ENCODE measurements at places on chromosomes 1 and 21.

GRCh38 chr1:179591592-179592580, at the start of gene TDRD5:
Gene TDRD5, plus strand, starts transcription at chr1:179591832. Its CDS starts 784 bp downstream, at chr1:179592616.
- DNase-seq: no peak

GRCh38 chr1:209620487-209620884, 31.7 kb downstream of the LAMB3 start:
- no peak for DNase-seq

DNA sequence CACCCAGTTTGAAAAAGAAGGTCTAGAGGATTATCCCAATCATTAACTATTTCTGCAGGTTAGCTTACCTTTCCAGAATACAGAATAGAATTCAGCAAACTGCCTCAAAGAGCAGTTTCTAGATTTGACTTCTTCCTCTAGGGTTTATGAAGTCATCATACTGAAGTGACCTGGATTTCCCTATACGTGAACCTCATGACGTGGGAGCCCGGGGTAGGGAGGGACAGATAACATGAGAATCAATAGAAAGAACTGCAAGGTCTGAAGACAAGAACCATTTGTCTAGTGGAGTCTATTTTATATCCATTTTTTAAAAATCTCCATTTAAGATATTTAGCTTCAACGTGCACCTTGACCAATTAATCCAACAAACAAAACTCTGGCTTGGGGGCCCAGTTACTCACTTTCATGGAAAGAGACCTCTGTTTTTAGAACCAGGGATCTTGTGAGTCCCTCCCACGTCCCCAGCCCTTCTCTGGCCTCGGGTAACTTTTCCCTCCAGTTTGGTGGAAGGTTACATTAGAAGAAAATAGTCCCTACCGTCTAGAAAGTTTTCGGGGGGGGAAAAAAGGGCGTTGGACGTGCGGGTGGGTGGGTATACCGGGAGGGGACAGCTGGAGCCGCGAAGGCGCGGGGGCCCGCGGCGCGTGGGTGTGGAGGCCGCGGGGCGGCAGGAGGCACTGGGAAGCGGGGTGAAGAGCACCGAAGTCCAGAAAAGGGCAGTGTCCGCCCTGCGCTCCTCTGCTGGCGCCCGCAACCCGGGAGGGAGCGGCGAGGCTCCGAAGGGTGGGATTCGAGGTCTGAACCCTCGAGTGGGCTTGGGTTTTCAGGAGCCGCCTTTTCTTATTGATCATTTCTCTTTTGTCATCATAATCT, 13.8 kb upstream of the POGZ start:
- no peak for DNase-seq

GRCh38 chr1:42142894-42143675, 10.1 kb upstream of the GUCA2B start:
- DNase-seq: peak; percentile 12

DNA sequence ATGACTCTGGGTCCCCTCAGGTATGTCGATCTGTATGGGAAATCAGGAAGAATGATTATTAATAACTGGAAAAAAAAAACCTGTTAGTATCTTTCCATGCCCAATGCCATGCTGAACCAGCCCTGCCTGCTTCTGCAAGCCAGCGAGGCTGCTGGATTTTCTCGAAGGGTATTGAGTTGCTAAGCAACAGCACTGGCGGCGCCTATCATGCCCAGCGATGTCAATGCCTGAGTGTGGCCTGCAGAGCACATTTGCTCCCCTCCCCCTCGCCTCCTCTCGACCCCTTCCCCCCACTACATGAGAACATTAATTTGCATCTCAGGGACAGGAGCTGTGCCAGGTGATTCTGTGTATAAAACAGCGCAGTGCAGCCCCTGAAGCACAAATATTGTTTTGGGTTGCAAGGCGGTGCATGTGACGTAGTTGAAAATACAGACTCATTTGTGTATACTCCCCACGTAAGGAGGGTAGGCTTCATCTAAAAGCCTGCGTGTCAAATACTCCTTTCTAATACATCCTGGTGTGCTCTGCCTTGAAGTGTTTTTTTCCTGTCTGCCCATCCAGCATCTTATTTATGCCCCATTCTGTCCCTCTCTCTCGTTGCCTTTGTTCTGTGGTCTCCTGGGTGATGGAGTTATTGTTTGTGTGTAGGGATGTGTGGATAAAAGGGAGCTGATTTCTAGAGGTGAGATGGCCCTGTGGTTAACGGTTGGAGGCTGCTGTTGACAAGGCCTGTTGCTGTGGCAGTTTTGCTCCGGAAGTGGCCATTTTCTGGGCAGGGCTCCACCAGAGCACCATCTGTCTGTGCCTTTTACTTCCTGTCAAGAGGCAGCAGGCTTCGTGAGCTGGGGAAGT, 32.7 kb upstream of the ATP5PO start:
- DNase-seq: peak; percentile 92

GRCh38 chr1:178498896-178499675, 2.3 kb upstream of the CLEC20A start:
- DNase-seq: no peak

GRCh38 chr21:35563885-35564451, 496.4 kb downstream of the SETD4 start:
- DNase-seq: peak; percentile 85

DNA sequence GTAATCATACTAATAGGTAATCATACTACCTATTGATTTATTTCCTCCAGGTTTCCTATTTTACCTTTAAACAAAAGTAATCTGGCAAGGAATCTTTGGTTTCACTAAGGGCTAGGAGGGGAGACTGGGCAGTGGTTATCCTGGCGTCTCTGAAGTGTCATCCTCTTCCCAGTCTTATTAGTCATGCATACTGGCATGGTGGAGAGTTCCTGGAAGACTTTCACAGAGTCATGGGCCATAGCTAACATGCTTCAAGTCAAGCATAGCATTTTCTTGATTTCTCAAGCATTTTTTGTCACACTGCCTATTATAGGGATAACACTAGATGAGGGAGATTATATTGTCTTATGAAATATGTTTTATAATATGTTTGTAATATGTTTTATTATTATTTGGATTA, 64.0 kb upstream of the ASB17 start:
- no peak for DNase-seq

GRCh38 chr1:78676347-78676982, 26.8 kb downstream of the IFI44 start:
- DNase-seq: peak; percentile 28
